Fibroblast of villous mesenchyme (primary cell): ENCODE measurements at places on chromosomes 3 and 15.
A peak's percentile ranks its signal among the peaks of the same experiment; 100 is the strongest.

DNA sequence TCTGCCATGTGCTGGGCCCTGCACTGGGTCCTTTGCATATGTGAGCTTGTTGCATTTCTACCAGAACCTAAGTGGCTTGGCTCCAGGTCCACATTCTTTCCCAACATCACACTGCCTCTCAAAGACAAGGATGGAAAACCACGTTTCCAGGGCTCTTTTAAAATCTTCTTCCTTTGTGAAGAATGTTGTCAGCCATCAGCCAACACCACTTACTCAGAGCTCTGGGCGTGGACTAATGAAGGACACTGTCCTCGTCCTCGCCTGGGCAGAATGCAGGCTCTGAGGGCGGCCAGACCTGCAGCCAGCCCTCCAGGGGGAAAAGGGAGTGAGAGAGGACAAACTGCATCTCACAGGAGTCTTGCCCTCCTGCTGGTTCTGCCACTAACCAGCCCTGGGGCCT is 49.7 kb downstream of the MAGEF1 start:
- no peak for DNase-seq

GRCh38 chr3:39327053-39327745 is 2.3 kb upstream of the CCR8 start:
- no peak for DNase-seq

- DNase-seq: no peak
Measured at GRCh38 chr15:55499151-55499550, 8.9 kb downstream of the DNAAF4 start.

- peak; percentile 43 for DNase-seq
Measured at GRCh38 chr15:78264304-78265136, at the start of gene DNAJA4. DNAJA4 (plus strand) TSS chr15:78264562; CDS start chr15:78264764, 202 bp downstream.

- DNase-seq: peak; percentile 90
Measured at GRCh38 chr3:126208606-126209256, 28.3 kb upstream of the ALDH1L1 start.

GRCh38 chr3:46090161-46090591 is 62.9 kb upstream of the XCR1 start:
- DNase-seq: no peak

DNA sequence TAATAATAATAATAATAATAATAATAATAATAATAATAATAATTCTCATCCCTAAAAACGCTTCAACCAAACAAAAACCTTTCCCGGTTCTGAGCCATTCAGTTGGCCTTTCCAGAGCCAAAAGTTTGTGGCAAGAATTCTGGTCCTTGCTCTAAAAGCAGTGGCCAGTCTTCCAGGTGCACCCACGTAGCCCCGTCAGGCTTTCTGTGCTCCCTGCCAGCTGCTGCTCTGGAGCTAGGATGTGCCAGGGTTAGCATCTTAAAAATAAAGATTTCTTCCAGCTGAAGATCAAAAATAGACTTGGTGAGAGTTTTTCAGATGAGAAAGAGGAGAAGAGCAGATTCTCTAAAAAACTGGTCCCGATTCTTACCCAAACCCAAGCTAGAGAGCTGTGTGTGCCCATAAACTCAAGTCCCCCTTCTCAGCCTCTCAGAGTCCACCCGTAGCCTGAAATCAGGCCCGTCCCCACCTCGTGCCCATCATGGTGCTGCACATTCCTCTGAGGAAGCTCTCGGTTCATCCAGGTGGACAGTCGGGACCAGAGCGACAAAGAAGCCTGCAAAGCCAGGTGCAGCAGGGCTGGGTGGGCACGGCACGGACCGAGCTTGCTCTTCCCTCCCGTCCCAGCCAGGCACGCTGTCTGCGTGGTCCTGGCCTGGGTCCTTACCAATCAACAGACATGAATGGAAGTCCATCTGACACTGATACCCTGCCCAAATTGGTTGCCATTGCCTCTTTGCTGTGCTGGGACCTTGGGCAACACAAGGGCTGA is 155.6 kb downstream of the LRRC28 start:
- DNase-seq: no peak

DNA sequence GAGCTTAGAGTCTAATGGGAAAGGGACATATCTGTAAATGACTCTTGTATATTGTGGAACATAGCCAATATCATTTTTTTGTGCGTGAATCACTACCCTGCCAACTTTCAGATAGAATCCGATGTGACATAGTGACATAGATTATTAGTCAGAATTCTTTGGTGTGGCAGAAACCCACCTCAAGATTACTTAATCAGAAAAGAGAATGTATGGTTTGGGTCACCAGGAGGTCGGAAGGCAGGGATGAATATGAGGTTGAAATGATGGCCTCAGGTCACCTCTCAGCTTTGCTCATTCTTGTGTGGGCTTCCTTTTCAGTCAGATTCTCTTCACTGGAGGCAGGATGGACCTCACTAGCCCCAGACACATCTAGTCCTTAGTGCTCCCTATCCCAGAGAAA is 41.4 kb downstream of the SNAPC5 start:
- no peak for DNase-seq
